ENCODE measurements at places on chromosomes 6 and 20. TPM values are rescaled to one million over a fixed set of nuclear protein-coding genes. Genes with fewer than 3 reads are reported as not detected.

Gene FKBP1C
- polyA plus RNA-seq, result not detected

Gene ZNF311
- polyA plus RNA-seq, result 1.1 TPM

Gene GFRAL
- not detected for polyA plus RNA-seq

- no peak for DNase-seq
- no peaks in the 10 kb centered on the region for H3K36me3 ChIP-seq
- no peak overlapping the region for H3K4me3 ChIP-seq
- no peak overlapping the region for H3K27ac ChIP-seq
- no peaks in the 10 kb centered on the region for H3K4me1 ChIP-seq
Observed at GRCh38 chr20:1588533-1589460, 31.0 kb downstream of the SIRPB1 start.

- no peaks in the 10 kb centered on the region for H3K27me3 ChIP-seq
- no peaks in the 10 kb centered on the region for H3K36me3 ChIP-seq
- H3K4me1 ChIP-seq, result no peaks in the 10 kb centered on the region
- no peak for DNase-seq
Observed at GRCh38 chr6:44097782-44098317, 29.4 kb downstream of the MRPL14 start.

DNA sequence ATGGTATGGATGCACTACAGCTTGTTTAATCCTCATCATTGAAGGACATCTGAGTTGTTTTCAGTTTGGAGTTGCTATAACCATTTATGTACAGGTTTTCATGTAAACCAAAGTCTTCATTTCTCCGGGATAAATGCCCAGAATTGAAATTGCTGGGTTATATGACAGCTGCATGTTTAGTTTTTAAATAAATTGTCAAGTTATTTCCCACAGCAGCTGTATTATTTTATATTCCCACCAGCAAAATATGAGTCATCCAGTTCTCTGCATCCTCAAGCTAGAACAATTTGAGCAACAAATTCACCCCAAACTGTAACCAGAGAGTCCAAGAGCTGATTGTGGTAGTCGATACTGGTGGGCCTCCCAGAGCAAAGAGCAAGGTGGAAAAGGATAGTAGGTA, 161.0 kb upstream of the PRND start:
- DNase-seq, result no peak
- no peak overlapping the region for H3K4me3 ChIP-seq
- H3K27ac ChIP-seq, result no peak overlapping the region
- H3K27me3 ChIP-seq, result no peaks in the 10 kb centered on the region
- H3K4me1 ChIP-seq, result no peaks in the 10 kb centered on the region
- no peaks in the 10 kb centered on the region for H3K36me3 ChIP-seq

Data from pancreas (tissue), 10 donors.